ENCODE measurements at places on chromosomes 6 and 20.

DNA sequence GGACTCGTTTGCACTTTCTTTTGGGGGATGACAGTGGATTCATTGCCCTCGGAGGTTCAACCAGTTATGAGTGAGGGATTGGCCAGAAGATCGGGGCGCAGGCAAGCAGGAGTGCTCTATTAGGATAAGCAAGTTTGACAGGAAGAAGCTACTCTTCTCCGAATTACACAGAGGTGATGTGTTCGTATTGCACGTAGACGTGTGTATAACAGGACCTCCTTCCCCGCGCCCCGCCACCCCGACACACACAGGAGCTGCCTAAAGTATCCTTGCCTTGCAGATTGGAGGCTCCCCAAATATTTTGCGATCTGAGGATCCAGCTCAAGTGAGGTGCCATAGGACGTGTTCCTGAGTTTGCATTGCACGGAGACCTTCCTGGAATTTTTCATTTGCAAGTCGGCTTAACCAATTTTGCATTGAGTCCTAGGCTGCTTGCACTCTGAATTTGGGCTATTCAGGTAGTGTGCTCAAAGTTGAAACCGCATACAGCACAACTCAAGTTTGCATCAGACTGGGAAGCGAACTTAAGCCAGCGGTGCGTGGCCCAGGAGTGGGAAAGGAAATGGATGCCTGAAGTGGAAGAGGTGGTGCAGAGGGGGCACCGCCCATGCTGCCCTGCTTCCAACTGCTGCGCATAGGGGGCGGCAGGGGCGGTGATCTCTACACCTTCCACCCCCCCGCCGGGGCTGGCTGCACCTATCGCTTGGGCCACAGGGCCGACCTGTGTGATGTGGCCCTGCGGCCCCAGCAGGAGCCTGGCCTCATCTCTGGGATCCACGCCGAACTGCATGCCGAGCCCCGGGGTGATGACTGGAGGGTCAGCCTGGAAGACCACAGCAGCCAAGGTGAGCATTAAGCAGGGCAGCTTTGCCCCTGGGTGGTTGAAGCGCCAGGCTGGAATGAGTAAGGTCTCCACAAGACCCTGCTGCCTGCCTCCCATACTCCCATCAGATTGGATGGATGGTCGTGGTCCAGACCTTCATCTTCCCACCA lies 770 bp downstream of the TCF19 start:
- no peak for DNase-seq

DNA sequence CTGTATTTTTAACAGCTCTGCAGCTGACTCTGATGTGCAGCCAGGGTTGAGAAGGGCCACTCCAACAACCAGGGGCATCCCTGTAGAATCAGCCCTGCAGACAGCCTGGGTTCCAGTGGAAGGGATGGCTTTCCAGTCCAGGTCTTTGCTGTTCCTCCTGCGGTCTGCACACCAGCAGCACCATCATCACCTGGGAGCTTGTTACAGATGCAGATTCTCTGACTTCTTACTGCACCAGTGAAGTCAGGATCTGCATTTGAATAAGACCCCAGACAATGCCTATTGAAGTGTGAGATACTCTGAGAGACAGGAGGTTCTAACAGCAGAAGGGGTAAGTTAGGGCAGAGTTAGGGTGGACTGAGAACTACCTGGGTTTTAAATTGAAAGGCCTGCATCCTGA lies 151.3 kb downstream of the F13A1 start:
- DNase-seq: no peak

DNA sequence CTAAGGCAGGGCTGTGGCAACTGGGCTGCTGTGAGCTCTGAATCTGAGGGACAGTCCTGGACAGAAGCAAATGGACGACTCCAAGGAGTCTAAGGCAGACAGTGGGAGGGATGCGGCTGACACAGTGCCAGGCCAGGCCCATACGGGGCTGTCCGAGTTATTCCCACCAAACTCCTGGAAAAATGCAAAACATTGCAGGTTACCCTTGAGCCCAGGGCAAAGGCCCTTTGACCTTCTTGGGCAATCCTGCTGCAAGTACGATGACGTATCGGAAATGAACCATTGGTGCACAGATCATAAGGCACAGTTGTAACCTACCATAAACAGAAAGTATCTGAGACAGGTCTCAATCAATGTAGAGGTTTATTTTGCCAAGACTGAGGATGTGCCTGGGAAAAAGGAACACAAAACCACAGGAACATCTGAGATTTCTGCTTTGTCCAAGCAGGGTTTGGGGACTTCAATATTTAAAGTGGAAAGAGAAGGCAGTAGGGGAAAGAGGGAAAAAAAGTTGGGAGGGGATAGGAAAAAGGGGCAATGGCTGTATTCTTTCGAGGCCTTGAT lies 118.9 kb downstream of the DACT2 start:
- DNase-seq: no peak

DNA sequence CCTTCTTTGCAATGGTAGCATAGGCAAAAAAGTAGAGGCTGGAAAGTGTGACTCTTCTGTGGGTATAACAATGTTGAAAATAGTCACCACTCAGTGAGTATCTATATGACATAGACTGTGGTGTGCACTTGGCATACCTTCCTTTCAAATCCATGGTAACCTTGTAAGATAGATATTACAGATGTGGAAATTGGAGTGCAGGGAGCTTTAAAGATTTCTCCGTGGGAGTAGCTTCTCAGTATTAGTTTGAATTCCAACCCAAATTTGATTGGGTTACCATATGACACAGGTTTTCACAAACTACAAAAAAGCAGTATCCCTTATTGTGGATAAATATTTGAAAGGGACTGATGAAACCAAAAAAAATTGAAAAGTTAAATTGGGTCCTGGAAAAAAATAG lies 163.8 kb downstream of the CLVS2 start:
- no peak for DNase-seq
